ENCODE measurements at places on chromosomes 13 and 19. TPM values are rescaled to one million over a fixed set of nuclear protein-coding genes. Genes with fewer than 3 reads are reported as not detected.

Gene NCCRP1
- 4.5 TPM for total RNA-seq

DNA sequence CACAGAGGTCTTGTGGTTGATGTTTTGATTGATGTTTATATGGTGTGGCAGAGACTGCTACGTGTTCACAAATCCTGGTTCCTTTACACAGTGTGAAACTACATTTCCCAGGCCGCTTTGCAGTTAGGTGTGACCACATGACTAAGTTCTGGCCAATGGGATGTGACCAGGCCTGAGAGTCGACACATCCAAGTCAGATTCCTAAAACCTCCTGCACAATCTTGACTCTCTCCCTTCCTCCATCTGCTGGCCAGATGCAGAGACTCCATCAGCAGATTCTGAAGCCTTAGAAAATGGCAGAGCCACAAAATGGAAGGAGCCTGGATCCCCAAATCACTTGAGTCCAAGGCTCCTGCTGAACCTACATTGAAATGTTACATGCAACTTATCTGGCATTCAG lies 12.6 kb downstream of the CD37 start:
- peak; percentile 59 for DNase-seq

DNA sequence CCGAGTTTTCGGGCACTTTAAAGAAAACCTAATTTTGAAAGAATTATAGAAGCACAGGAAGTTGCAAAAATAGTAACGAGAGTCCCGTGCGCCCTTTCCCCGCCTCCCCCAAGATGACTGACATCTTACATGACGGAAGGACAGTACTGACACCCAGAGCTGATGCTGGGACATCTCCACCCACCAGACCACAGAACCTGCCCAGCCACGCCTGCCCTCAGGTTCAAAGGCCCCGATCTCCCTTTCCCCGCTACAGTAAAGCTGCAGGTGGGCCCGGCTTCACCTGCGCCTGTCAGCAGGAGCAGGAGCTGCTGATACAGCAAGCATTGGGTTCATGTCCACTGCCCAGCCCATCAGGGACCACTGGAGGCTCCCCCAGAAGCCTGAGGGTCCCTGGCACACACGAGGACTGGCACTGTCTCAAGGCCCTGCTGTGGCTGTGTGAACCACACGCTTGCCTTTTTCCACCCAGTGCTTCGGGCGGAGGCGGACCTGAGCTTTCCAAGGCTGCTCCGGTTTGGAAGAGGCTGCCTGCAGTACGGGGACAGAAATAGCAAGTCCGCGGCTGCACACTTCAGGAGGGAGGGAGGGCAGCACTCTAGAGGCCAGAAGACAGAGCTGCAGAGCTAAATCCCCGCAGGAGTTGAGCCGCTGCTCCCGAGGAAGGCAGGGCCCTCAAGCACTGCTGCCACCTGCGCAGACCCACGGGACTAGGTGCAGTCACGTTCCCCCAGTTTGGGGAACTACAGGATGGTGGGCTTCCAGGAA lies 8.7 kb downstream of the MAP2K2 start:
- peak; percentile 26 for DNase-seq

Gene ACP7
- total RNA-seq = not detected

Gene UPK1A
- total RNA-seq = not detected

DNA sequence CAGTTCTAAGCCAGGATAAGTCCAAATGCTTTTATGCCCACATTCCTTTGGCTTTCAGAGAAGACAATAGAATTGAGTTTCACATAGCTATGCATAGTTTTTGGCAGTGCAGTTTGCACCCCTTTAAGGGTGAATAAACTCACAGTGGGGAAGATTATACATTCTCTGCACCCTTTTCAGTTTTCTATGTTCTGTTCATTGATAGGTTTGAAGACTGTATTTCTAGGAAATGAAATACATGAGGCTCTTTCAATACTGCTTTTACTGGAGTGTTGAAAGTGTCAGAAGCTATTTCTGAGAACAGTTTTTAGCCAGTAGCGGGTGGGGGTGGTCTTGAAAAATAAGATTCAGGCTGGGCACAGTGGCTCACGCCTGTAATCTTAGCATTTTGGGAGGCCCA lies 46.2 kb downstream of the IPO5 start:
- no peak for DNase-seq

GRCh38 chr13:19766591-19766990 lies 16.2 kb downstream of the PSPC1 start:
- no peak for DNase-seq

Gene PTH2
- not detected for total RNA-seq

DNA sequence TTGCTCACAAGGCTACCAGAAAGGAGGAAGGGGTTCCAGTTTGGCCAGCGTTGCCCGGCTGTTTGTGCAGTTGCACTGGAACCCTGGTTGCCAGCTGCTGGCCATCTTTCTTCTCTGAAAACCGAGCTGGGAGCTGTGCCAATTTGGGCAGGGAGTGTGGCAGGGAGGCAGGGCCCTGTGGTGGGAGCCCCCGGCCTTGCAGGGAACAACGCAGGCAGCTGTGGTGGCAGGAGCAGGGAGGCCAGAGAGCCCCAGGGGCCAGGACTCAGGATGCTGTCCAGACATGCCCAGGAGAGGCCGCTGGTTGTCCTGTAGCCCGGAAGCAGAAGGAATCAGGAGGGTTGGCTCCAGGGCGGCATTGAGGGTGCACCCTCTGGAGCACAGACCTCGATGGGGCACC lies 4.8 kb downstream of the KMT5C start:
- peak; percentile 94 for DNase-seq

GRCh38 chr19:38412961-38413360 lies 10.1 kb downstream of the FAM98C start:
- no peak for DNase-seq

Gene FOXO1
- total RNA-seq = 24.1 TPM

GRCh38 chr13:50635504-50635903 lies 208.0 kb downstream of the DLEU7 start:
- DNase-seq = peak; percentile 34

Gene IFNL1
- total RNA-seq = not detected

- peak; percentile 65 for DNase-seq
Observed at GRCh38 chr13:108915634-108916512, 286.5 kb downstream of the MYO16 start.

GRCh38 chr13:43274881-43275280 lies 251.5 kb downstream of the DNAJC15 start:
- peak; percentile 45 for DNase-seq

Gene PSPN
- total RNA-seq = 1.5 TPM

Gene CNMD
- total RNA-seq = 0.51 TPM

Gene LRRC4B
- total RNA-seq = 13.0 TPM

- DNase-seq = no peak
Observed at GRCh38 chr19:52086481-52086880, 9.1 kb downstream of the ZNF841 start.

DNA sequence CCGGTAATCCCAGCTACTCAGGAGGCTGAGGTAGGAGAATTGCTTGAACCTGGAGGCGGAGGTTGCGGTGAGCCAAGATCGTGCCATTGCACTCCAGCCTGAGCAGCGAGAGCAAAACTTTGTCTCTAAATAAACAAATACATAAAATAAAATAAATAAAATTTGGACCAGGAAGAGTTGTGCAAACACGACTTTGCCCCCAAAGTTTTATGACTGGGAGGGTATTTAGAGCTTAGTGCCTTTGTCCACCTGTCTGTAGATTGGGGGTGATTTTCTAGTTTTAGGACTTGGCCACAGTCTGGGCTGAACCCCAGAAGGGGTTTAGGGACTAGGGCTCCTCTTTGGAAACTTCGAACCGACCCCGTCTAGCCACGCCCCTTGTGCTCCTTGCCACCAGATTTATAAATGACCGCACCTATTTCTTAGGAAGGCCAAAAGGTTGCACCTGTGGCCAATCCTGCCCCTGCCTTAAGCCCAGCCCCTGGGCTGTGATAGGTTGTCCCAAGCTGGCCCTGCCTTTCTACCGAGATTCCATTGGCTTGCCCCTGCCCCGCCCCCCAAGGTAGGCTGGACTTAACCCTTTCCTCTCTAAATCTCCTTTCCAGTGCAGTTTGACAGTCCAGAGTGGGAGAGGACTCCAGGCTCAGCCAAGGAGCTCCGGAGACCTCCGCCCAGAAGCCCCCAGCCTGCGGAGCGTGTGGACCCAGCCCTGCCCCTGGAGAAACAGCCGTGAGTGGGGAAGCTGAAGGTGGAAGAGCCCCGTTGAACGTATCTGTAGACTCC lies 5.3 kb downstream of the SHD start:
- no peak for DNase-seq

Gene ZNF470
- total RNA-seq = 5.5 TPM

Gene MATK
- 2.6 TPM for total RNA-seq

Gene C19orf67
- not detected for total RNA-seq

DNA sequence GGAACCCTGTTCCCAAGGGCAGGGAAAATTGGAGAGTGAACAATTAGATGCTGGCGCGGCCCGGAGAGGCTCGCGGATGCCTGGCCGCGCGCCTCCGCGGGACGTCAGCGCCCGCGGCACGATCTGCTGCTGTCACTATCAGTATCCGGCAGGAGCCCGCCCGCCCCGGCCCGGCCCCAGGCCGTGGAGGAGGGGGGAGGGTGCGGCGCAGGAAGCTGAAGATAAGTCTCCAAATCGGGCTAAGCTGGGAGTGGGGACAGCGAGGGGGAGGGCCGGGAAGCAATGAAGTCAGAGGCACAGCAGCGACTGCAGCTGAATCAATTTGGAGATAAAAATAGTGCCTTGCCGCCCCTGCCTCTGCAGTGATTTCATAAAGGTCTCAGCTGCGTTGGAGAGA lies 441.5 kb upstream of the KLF12 start:
- DNase-seq = peak; percentile 90

Gene ALKBH6
- total RNA-seq = 10.1 TPM

GRCh38 chr13:109769275-109769674 lies 17.1 kb downstream of the IRS2 start:
- DNase-seq = no peak

DNA sequence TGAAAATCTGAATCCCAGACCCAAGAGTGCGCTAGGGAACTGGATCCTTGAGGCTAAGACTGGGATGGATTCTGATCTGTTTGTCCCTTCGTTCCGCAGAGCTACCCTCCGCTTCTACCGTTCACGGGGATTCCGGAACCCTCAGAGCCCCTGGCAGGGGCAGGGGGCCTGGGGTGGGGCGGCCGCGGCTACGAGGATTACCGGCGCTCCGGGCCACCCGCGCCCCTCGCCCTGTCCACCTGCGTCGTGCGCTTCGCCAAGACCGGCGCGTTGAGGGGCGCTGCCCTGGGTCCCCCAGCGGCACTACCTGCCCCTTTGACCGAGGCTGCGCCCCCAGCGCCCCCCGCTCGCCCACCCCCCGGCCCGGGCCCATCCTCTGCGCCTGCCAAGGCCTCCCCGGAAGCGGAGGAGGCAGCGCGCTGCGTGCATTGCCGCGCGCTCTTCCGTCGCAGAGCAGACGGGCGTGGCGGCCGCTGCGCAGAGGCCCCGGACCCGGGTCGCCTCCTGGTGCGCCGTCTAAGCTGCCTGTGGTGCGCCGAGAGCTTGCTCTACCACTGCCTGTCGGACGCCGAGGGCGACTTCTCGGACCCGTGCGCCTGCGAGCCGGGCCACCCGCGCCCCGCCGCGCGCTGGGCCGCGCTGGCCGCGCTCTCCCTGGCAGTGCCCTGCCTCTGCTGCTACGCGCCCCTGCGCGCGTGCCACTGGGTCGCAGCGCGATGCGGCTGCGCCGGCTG lies 7.1 kb downstream of the SPRED3 start:
- DNase-seq = no peak

GRCh38 chr19:40303765-40304164 lies 18.6 kb upstream of the AKT2 start:
- DNase-seq = no peak

DNA sequence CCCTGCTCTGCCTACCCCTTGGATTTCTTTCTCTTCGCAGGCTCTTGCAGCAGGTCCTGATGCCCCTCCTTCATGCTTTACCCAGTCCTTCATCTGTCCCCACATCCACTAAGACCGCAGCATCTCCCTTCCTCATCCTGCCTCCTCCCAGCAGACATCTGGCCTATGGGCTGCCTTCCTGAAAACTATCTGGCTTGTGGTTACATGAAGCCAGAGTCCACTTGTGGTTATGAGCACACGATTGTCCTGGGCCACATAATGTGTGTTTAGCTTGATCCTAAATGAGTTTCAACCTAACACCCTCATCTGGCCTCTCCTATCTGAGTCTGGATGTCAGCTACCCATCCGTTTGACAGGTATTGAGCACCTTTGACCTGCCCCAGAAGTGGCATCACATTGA lies 5.5 kb upstream of the ZNF175 start:
- DNase-seq = no peak

- peak; percentile 67 for DNase-seq
Observed at GRCh38 chr13:45055902-45056648, 64.2 kb upstream of the GTF2F2 start.

DNA sequence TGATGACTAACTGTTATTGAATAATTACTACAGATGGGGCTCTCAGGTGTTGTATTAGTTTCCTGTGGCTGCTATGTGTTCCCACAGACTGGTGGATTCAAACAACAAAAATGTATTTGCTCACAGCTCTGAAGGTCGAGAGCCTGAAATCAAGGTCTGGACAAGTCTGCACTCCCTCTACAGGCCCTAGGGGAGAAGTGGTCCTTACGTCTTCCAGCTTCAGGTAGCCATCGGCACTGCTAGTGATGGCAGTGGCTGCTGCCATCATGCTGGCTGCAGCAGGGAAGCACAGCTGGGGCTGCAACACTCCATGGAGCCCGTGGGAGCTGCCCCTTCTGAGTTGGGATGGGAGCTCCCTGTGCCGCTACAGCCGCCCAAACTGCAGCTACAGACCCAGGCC lies 1.9 kb downstream of the TEX26 start:
- DNase-seq = no peak

GRCh38 chr13:112828082-112828699 lies 138.4 kb downstream of the ATP11A start:
- DNase-seq = no peak

Gene LRRC63
- not detected for total RNA-seq

DNA sequence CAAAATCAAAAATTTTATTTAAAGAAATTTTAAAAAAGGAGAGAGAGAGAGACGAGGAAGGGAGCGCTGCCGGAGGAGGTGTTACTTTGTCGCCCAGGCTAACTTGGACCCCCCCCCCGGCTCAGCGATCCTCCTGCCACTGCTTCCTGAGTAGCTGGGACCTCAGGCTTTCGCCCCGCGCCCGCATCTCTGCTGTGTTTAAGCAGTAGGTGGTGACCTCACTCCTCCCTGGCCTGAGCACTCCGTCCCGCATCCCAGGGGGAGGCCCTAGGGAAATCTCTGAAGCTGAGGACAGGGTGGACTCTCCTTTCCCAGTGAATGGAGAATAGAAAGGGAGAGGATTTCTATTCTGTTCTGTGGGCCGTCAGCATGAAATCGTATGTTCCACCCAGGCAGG lies 485 bp upstream of the ZNF845 start:
- DNase-seq = no peak

DNA sequence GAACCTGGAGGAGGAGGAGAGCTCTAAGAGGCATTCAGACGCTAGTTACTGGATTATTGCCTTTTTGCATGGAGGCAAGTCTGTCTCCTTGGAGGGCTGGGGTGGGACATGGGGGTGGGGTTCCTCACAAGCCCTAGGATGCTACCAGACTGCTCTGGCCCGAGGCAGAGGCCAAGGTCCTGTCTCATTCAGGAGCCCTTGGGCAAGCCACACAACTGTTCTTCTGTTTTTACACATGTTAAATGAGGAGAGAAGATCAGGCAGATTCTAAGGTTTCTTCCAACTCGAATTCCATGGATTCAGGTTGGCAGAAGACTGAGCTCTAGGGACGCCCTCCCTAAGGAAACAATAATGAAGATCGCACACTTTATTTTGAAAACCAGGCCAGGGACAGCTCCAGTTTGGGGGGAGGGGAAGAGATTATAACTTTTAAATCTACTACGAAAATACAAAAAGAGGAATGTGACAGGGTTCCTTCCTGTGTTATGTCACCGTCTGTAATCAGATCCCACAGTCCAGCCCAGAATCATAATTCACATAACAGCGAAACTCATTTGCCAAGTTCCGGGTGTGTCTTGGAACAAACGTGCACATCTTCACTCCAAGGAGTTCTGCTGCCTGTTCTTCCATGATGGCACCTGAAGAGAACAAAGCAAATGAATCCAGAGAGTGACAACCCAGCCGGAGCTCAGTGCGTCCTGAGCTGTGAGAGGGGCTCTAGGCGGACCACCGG lies 25.2 kb downstream of the IL17D start:
- peak; percentile 68 for DNase-seq
